ENCODE measurements at places on chromosomes 6 and 20.

DNA sequence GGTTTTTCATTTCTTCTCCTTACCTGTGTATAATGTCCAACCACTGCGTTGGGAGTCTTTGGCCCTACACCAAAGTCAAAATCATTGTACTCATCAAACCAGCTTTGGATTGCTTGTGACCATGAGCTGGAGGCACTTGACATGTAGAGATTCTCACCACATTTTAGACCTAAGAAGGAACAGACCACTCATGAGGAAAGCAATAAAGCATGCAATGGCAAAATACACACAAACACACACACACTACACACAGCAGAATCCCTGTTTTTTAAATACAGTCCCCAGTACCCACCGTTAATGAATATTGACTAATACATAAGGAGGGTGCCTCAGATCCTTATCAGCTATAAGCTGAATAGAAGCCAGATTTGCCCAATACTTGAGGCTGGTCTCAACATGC is 10.5 kb downstream of the CRISP3 start:
- no peak for DNase-seq

GRCh38 chr20:44187054-44187771 is at the start of gene JPH2:
Gene JPH2 (minus strand): TSS chr20:44187188. CDS start chr20:44186705, 483 bp downstream.
- DNase-seq, result no peak

GRCh38 chr20:40508821-40509220 is 180.2 kb downstream of the MAFB start:
- no peak for DNase-seq

DNA sequence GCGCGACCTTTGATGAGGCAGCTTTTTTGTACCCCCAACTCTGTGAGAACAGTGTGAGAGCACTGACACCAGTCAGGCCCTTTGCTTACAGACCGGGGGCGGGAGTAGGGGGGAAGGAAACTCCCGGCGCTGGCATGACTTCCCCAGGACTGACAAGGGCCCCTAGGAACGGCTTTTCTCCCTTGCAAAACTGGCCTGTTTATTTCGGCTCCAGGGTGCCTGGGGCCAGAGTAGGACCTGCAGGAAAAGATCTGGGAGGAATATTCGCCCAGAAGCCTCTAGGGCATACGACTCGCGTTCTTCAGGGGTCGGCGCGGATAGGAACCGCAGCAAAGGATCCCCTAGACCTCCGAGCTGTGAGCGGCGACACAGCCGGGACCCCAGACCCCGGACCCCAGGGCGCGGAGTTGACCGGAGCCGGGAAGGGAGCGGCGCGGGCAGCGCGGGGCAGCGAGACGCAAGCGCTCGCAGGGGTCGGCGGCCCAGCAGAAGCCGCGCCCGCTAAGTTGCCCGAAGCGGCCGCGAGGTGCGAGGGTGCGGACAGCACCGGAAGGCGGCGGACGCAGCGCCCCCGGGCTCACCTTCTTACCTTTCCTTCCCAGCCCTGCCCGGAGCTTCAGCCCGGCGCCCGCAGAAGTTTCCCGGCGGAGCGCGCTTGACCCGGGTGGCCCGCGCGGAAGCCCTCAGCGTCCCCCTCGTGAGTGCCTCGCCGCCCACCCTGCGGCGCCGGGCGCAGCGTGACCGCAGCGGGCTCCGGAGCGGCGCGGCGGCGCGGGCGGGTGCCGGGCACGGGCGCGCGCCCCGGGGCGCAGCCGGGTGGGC is at the start of gene POPDC3:
TSS of gene POPDC3 (minus strand) at position 771 of the 822 bp plus-strand sequence. CDS start 18,105 bp downstream, outside the sequence.
- DNase-seq, result no peak

- DNase-seq, result no peak
These were observed 28.8 kb upstream of the SYNJ2 start for GRCh38 chr6:157952861-157953351.

GRCh38 chr6:170286934-170287265 is 4.0 kb downstream of the DLL1 start:
- no peak for DNase-seq

DNA sequence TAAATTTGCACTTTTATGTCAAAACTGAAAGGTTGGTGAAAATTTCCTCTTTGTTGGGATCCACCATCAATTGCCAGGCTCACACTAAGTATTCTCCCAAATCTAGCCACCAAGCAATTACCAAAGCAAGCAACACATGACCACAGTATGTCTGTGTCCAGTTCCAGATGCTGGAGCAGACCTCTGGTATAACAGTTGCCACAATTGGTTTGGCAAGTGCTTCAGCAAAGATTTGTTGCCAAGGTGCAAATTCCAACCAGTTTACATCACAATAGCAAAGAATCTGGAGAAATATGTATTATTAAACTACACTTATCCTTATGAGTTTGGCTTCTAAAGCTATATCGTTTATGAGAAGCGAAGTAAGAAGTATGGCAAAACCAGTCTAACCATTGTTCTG is 6.4 kb downstream of the GTF2H5 start:
- no peak for DNase-seq

GRCh38 chr20:63635431-63636141 is 8.7 kb upstream of the GMEB2 start:
- no peak for DNase-seq

GRCh38 chr20:23663180-23663579 is 25.4 kb upstream of the CST3 start:
- DNase-seq, result no peak

- DNase-seq, result no peak
These were observed 193.7 kb upstream of the GMDS start for GRCh38 chr6:2439082-2439481.

DNA sequence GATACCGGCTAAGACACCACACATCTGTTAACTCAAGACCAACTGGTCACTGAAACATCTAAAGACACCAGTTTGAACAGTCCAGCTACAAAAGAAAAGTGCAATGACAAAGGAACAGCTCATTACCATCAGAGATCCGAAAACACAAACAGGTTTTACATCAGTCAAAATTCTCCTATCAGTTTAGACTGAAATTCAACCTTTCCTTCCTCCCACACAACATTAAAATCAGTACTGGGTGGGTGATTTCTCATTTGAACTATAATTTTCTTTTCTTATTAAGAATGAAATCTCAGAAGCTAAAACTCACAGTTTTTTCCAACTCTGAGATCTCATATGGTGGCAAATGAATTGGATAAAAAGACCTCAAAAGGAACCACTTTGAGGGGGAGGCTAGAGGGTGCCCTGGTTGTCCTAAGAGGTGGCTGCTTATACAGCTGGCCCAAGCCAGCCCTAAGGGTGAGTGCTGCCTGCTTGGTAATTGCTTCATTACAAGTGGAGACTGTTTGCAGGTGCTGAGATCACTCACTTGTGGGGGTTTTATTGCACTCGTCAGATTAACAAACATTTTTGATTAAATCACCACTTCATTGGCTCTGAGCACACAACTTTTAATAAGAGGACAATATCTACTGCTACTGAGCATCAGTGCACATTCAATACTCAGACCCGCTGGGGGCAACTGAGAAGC is 4.3 kb downstream of the CCDC167 start:
- no peak for DNase-seq

DNA sequence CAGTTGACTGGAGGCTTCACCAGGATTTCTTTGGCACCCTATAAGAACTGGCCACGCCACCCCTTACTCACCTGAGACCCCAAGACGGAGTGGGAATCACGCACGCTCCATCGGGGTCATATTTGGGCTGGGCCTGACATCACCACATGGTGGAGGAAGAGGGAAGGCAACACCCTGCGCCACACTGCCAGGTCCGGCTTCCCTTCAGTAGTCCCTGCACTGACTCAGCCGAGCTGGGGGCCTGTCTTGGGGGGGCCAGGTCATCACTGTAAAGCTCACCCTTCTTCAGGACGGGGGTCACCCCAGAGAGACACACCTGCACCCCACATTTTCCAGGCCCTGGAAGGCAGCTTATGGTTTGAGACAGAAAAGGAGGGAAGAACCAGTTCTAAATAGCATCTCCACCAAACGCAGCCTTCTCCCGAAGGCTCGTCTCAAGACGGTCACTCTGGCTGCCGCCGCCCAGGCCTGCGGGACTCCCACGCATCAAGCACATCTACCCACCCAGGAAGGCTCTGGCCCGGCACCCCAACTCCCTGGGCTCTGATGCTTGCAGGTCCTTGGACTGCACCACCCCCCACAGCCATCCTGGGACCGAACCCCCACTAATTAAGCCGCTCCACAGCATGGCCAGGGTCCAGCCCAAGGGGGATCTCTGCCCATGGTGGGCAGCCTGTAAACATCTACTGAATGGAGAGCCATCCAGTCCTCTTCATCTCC is 51.8 kb downstream of the GINS1 start:
- DNase-seq, result no peak

- DNase-seq, result no peak
These were observed 76.6 kb upstream of the DOK5 start for GRCh38 chr20:54398814-54399213.

GRCh38 chr20:1790386-1790785 is 104.8 kb upstream of the SIRPA start:
- DNase-seq, result no peak

DNA sequence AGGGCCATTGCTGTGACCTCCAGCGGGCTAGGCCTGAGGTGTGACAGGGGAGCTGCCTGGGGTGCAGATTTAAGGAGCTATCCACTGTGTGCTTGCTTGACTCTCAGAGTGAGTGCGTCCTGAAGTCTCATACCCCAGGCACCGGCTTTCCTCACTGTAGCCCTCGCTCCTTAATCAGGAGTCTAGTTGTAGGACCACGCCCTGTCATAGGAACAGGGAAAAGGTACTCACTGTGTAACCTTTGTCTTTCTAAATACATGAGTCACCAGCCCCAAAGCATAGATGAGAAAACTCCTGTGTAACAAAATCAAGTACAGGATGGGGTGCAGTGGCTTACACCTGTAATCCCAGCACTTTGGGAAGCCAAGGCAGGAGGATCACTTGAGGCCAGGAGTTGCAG is 141.7 kb downstream of the TMEM242 start:
- DNase-seq, result no peak

- no peak for DNase-seq
These were observed 124.6 kb downstream of the SYCP2 start for GRCh38 chr20:59808729-59809381.

- no peak for DNase-seq
These were observed 114.3 kb upstream of the DST start for GRCh38 chr6:56756791-56757587.

DNA sequence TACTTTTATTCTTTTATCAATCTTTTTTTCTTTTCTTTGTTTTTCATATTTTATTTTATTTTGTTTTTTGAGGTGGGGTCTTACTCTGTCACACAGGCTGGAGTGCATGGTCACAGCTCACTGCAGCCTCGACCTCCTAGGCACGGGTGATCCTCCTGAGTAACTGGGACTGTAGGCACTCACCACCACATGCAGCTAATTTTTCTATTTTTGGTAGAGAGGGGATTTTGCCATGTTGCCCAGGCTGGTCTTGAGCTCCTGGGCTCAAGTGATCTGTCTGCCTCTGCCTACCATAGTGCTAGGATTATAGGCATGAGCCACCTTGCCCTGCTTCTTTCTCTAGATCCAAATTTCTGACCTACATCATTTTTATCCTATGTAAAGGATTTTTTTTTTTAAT is 153.2 kb downstream of the CDKAL1 start:
- no peak for DNase-seq

DNA sequence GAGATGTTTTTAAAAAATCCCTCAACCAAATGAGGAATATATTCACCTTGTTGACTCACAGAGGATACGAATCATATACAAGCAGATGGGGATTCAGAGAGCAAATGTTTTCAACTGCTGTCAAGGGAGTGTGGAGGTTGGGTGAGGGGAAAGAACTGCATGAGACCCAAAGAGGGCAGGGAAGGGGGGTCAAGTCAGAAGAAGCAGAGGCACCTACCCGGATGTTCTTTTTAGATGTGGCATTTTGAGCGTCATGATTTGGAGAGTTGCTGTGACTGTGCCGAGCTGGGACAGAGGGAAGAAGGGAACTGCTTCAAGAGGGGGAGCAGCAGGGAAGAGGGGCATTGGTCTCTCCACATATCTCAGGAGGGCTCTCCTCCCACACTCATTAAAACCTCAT is 191.3 kb upstream of the PROKR2 start:
- DNase-seq, result no peak

GRCh38 chr6:154236646-154237301 is 119.8 kb downstream of the IPCEF1 start:
- DNase-seq, result no peak

DNA sequence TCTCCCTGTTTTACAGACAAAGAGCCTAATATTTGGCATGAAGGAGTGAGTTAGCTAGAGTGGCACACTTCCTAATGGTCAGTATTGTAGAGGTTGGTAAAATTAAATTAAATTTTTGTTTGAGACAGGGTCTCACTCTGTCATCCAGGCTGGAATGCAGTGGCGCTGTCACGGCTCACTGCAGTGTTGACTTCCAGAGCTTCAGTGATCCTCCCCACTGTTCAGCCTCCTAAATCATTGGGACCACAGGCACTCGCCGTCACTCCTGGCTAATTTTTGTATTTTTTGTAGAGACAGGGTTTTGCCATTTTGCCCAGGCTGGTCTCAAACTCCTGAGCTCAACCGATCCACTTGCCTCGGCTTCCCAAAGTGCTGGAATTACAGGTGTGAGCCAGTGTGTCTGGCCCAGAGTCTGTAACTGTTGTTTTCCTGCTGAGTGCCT is 70.9 kb downstream of the SCAND1 start:
- DNase-seq, result peak; percentile 41

DNA sequence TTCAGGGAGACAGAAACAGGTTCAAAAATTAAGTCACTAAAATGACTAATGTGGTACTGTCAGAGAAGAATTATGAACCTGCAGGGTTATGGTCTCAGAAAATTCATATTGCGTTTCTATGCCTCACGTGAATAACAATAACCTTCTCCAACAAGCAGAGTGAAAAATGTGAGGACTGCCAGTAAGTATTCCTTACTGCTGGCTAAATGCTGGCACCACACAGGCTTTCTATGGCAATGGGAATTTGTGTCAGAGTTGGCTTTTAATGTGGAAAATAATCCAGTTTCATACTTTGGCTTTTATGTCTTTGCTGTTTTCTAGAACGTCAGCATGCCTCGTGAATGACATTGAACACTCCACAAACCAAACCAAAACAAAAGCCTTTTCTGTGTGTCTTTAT is 656.0 kb downstream of the KIF16B start:
- DNase-seq, result no peak

- no peak for DNase-seq
These were observed 56.9 kb downstream of the JPH2 start for GRCh38 chr20:44129911-44130718.

- no peak for DNase-seq
These were observed 42.1 kb downstream of the SPACA1 start for GRCh38 chr6:88089708-88090107.
